H1 (cell line): ENCODE measurements at places on chromosomes 12 and 14.

- H3K27ac ChIP-seq, result no peak overlapping the region
- no peaks in the 10 kb centered on the region for H3K4me1 ChIP-seq
- H3K36me3 ChIP-seq, result no peaks in the 10 kb centered on the region
Measured at GRCh38 chr14:53295985-53296582, 143.0 kb upstream of the DDHD1 start.

- no peak overlapping the region for H3K4me3 ChIP-seq
- no peak for DNase-seq
- no peak overlapping the region for H3K27ac ChIP-seq
- no peaks in the 10 kb centered on the region for H3K27me3 ChIP-seq
Measured at GRCh38 chr12:15536446-15536845, 214.1 kb downstream of the PTPRO start.

GRCh38 chr12:77384941-77385340, 319.6 kb upstream of the E2F7 start:
- DNase-seq, result no peak
- H3K36me3 ChIP-seq, result no peaks in the 10 kb centered on the region
- no peaks in the 10 kb centered on the region for H3K27me3 ChIP-seq
- H3K4me3 ChIP-seq, result no peak overlapping the region

DNA sequence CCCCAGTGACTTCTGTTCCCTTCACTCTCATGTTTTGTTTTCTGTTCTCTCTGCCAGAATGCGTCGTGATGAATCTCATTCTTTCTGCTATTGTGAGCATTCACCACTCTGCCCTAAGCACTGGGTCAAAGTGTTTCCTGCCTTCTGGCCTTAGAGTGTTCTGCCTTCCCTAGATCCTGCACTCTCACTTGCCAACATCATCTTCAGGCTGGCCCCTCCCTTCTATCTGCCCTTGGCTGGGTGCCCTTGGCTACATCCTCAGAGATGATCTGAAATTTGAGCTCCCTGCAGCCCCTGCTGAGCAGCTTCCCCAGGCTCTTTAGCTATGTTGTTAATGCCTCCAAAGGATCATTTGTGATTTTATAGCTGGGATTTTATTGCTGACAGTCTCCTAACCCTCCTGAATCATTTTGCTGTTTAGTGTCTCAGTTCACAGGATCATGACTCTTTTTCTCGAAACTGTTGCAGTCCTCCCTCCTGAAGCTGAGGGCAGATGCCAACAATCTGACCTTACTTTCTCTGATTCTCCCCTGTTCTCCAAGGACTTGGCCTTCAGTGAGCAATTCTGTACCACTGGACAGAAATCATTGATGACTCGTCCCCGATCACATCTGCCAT, 4.5 kb downstream of the DHRS2 start:
- H3K36me3 ChIP-seq, result no peaks in the 10 kb centered on the region
- no peak for DNase-seq
- H3K4me3 ChIP-seq, result no peak overlapping the region
- H3K4me1 ChIP-seq, result peaks cover 6% of the 10 kb centered on the region
- no peak overlapping the region for H3K27ac ChIP-seq

DNA sequence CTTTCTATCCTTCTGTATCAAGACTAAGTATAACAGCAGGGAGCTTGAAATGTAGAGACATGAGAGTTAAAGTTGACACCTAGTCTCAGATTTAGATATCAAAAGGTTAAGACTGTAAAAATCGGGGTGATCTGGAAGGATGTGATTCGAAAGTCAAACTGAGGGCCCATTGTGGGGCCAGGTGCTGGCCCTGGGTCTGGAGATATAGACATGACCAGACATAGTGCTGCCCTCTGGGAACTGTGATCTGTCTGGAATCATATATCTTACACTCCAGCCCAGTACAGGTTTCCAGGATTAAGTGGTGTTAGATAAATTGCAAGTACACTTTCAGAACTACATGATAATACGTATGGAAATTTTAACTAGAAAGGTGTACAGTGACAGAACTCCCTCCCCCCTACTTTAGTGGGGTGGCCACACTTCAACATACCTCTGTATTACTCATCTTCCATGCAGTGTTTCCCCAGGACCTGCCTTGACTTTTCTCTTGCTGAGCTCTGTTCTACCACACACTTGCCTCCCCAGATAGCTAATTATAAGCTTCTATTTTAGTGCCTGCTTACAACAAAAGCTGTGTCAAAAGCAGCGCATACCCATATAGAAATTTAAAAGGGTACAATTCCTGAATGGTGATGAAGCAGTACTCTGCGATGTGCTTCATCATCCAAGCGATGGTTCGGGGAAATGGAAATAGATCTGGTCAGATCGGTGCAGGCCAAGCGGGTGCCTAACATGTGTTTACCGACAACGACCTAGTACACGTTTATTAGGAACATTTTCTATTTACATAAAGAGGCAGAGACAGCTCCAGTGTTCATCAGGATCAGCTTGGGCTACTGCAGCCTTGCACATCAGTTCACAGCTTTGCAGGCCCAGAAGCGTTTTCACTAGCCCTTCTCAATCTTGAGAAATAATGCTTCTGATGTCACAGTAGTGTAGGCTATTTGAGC, 68.7 kb downstream of the ARF6 start:
- DNase-seq, result no peak
- no peaks in the 10 kb centered on the region for H3K27me3 ChIP-seq
- H3K4me1 ChIP-seq, result peaks cover 5% of the 10 kb centered on the region
- no peak overlapping the region for H3K27ac ChIP-seq
- no peaks in the 10 kb centered on the region for H3K36me3 ChIP-seq

DNA sequence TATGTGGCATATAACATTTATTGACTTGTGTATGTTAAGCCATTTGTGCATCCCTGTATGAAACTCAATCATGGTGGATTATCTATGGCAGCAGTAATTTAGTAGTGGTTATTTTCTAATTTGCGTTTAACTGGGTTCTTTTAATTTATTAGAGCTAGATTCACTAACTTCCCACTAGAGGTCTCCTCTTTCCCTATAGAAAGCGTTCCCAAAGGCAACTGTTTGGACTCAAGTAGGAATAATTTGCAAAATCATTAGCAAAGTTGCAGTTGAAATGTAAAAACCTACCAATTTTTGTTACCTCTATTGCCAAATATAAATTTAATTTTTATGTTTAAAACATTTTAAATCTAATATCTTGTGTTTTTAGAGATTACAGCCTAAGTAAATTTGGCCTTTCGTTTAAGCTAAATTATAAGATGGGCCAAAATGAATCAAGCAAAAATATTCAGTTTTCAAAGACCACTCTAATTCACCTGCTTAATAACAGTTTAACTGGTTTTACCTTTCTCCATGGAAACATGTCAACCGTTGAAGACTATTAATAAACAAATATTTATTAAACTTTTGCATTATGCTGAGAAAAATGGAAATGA, 6.0 kb downstream of the DMAC2L start:
- H3K4me1 ChIP-seq, result no peaks in the 10 kb centered on the region
- peaks cover 9% of the 10 kb centered on the region; the same call in 1 of the 2 replicates for H3K36me3 ChIP-seq
- H3K27ac ChIP-seq, result no peak overlapping the region

DNA sequence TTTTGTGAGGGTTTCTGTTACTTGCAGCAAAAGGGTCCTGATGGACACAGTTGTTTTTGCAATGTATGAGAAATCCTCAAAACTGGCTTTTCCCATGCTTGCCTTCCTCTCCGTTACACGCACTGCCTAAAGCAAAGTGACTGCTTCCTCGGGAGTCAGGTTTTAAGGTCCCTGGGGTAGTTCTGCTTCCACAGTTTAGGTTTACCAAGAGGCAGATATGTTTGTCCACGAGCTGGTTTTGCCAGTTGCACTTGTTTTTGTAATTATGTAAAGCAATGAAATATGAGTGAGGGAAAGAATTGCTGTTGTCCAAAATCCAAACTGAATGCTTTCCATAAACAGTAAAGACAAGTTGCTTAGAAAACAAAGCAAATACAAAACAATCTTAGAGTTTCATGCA, 290.7 kb upstream of the AMIGO2 start:
- no peaks in the 10 kb centered on the region for H3K27me3 ChIP-seq
- no peak overlapping the region for H3K4me3 ChIP-seq
- H3K36me3 ChIP-seq, result no peaks in the 10 kb centered on the region

GRCh38 chr12:122889761-122890520, 6.0 kb downstream of the VPS37B start:
- peaks cover 18% of the 10 kb centered on the region for H3K4me1 ChIP-seq
- no peak for DNase-seq
- no peak overlapping the region for H3K4me3 ChIP-seq
- no peaks in the 10 kb centered on the region for H3K36me3 ChIP-seq
- H3K27me3 ChIP-seq, result peaks cover 9% of the 10 kb centered on the region
- no peak overlapping the region for H3K27ac ChIP-seq

GRCh38 chr12:18257251-18257650, 4.1 kb upstream of the PIK3C2G start:
- no peaks in the 10 kb centered on the region for H3K4me1 ChIP-seq
- H3K27ac ChIP-seq, result no peak overlapping the region
- H3K27me3 ChIP-seq, result no peaks in the 10 kb centered on the region
- H3K36me3 ChIP-seq, result no peaks in the 10 kb centered on the region
- no peak overlapping the region for H3K4me3 ChIP-seq
